ENCODE measurements at places on chromosomes 6 and 20. TPM values are rescaled to one million over a fixed set of nuclear protein-coding genes. Genes with fewer than 3 reads are reported as not detected.

LY6G6C gene
- not detected for total RNA-seq

DNA sequence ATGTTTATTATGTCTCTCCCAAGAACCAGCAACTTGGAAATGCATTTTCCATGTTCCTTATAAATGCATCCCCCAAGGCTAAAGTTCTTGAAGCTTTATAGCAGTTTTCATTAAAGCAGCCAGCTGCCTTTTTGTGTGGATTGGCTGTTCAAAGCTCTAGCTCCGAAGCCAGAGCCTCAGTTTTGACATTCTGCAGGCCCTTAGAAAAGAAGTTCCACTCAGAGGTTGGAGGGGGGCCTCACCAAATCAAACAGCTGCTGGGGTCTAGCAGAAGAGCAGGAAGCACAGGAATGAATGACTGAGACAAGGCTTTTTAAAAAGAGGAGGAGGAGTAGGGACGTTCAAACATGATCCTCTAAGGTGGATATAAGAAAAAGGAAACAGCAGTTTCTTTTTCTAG lies 4.2 kb upstream of the POU3F2 start:
- DNase-seq: no peak

- no peak for DNase-seq
Observed at GRCh38 chr20:61941721-61942405, 123.8 kb downstream of the TAF4 start.

DNA sequence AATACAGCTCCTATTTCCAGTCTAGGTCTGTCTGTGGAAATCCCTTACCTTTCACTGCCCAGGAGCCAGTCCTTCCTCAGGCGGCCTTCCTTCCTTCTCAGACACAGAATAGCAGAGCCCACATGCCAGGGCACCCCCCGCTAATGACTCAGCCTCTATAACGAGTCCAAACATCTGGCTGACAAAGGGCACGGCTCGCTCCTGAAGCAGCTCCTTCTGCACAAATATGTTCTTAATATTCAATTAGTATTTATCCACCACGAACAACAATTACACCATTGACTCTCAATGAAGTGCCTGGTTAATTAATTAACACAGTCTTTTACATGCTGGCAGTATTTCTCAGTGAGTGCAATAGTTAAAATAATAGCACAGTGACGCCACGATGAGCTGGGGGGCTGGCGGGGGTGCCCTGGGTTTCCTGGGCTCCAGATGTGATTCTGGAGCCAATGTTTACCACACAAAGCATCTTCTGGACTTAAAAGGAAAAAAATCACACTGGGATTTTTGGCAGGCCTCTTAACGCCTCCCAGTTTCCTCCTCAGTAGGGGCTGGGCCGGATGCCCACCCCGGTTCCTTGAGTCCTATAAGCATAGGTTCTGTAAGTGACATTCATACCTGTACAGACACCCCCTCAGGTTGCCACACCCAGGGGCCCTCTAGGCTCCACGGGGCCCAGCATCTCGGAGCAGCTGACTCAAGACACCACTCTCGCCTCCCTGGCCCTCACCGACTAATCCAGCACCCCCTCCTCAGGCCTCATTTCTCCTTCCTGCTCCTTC lies 158.6 kb upstream of the MLN start:
- no peak for DNase-seq

DNA sequence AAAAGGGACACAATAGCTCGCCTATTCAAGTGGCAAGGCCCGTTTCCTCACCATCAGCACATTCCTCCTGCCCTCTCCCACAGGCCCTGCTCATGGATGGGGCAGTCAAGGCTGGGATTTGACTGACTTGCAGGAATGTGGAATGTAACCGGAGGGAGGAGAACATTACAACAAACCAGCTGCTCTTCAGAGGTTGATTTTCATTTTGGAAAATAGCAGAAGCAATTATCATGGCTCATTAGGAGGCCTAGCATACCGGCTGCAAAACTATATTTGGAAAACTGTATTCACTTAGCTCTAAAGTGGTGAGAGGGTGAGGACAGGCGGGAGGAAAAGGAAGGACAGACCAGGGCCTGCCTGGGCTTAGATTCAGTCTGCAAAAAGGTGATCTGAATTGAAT lies 283.7 kb downstream of the CD83 start:
- no peak for DNase-seq

DNA sequence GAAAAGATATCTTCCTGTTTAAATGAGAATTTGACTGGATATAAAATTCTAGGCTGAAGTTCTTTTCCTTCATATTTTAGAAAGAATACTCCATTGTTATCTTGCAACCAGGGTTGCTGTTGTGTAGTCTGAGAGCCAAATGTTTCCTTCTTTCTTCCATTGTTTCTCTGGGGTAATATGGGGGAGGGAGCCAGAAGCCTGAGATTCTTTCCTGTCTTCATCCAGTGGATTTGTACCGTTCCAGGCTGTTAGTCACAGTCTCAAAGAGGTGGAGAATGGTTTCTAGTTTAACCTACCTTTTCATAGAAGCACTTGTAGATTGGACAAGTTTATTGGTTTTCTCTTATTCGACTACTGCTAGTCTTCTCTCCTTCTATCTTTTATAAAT lies 6.1 kb upstream of the ULBP3 start:
- DNase-seq: no peak

DNA sequence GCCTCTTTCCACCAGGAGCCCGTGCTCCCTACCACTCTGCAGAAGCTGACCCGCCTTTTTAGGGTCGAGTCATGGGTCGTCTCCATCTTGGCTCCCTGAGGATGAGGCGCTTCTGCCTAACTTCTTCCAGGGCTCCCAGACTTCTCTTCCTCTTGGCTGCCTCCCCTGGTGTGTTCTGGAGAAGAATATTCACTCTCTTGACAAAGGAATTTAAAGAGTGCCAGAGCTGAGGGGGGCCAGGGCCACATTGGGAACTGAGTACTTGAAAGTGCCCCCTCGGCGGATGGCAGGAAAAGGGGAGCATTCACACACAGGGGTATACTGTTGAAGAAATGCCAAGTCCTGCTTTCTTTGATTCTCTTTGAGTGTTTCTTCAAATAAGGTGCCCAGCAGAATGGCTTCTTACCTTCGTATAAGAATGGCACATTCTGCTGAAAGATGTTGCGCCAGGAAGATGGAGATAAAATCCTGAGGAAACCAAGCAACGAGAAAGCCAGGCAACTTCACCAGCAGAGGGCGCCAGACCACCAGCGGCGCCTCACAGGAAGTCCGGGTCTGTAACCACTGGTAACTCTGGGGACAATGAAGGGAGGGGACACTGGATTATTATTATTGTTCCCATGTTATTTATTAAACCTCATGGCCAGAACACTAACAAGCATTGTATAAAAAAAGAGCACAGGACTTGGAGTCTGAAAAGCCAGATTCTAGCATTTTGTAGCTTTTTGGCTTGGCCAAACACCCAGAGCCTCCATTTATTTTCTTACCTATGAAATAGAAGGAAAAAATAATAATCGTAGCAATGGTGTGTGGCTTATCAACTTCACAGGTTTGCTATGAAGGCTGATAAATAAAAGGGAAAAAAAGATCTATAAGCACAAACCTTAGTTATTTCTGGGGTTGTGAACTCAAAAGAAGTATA lies 176.7 kb downstream of the HACE1 start:
- no peak for DNase-seq

GRCh38 chr6:12927746-12928145 lies 211.2 kb downstream of the PHACTR1 start:
- no peak for DNase-seq

- DNase-seq: no peak
Observed at GRCh38 chr6:156028335-156029131, 572.9 kb upstream of the NOX3 start.

SLCO4A1 gene
- 33.2 TPM for total RNA-seq

GRCh38 chr6:3287976-3288707 lies 29.4 kb downstream of the PSMG4 start:
- DNase-seq: no peak

WFDC8 gene
- total RNA-seq: not detected

DNA sequence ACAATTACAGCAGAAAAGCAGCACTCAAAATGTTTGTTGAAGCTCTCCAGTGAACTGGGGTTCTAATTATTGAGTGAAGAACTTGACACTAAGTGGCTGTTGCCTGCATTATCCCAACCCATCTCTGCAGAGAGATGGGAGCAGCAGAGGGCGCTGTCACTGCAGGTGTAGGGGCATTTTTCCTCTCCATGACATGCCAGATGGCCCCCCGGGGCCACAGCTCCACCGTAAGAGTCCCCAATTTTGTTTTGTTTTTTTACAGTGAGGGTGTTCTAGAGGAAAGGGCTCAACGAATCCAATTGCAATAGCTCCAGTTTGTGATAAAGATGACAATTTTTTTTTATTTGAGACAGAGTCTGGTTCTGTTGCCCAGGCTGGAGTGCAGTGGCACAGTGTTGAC lies 1.9 kb upstream of the FUCA2 start:
- no peak for DNase-seq

- no peak for DNase-seq
Observed at GRCh38 chr6:131733376-131734016, 22.7 kb upstream of the CTAGE9 start.

GRCh38 chr6:149154261-149154821 lies 163.2 kb upstream of the TAB2 start:
- no peak for DNase-seq

Measured in ureter (tissue), 1 donor.